ENCODE measurements at places on chromosomes 2 and 18.

GRCh38 chr2:157233506-157233905, 24.0 kb upstream of the GALNT5 start:
- DNase-seq = no peak

GRCh38 chr2:3451926-3452671, 67.2 kb downstream of the ADI1 start:
- no peak for DNase-seq

GRCh38 chr2:226792155-226792881, 7.3 kb downstream of the IRS1 start:
- DNase-seq = no peak

DNA sequence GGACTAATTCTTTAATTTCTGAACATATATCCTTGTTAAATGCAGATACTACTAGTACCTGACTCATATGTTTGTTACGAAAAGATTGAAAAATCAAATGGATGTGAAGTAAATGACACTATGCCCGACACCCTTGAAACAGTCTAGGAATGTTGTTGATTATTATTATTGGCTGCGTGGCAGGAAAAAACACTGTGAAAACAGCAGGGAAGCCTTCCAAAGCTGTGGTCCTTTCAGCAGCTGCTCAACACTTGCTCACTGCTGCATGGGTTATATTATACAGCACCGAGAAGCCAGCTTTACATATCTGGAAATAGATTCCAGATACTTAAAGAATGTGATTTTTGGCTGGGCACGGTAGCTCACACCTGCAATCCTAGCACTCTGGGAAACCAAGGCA, 26.5 kb downstream of the CRYGD start:
- DNase-seq = no peak

- DNase-seq = no peak
These were observed at the start of gene UGT1A6 for GRCh38 chr2:233692648-233693047. Gene UGT1A6 (plus strand): TSS chr2:233692890. CDS start chr2:233693005, 115 bp downstream.

DNA sequence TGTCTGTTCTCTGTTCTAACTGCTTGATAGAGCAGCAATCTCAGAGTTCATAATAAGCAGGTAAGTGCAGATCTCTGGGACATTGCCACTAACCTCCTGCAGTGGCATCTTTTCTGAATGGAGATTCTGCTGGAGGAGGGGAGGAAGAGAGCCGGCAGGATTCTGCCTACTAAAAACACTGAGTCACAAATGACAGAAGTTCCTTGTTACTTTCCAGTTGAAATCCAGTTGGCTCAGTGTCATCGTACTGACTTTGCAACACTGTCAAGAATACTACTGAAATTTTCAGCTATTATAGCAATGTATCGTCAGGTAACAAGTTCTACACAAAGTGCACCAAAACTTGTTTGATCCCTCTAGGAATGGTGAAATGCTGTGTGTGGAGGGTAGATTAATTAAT, 79.6 kb upstream of the ST6GAL2 start:
- DNase-seq = no peak

GRCh38 chr2:226800941-226801784, 1.5 kb upstream of the IRS1 start:
- DNase-seq = peak; percentile 82

- no peak for DNase-seq
These were observed 1139.6 kb upstream of the FAM98A start for GRCh38 chr2:34738691-34739090.

- DNase-seq = no peak
These were observed 222.0 kb downstream of the ZNF516 start for GRCh38 chr18:76273036-76273545.

DNA sequence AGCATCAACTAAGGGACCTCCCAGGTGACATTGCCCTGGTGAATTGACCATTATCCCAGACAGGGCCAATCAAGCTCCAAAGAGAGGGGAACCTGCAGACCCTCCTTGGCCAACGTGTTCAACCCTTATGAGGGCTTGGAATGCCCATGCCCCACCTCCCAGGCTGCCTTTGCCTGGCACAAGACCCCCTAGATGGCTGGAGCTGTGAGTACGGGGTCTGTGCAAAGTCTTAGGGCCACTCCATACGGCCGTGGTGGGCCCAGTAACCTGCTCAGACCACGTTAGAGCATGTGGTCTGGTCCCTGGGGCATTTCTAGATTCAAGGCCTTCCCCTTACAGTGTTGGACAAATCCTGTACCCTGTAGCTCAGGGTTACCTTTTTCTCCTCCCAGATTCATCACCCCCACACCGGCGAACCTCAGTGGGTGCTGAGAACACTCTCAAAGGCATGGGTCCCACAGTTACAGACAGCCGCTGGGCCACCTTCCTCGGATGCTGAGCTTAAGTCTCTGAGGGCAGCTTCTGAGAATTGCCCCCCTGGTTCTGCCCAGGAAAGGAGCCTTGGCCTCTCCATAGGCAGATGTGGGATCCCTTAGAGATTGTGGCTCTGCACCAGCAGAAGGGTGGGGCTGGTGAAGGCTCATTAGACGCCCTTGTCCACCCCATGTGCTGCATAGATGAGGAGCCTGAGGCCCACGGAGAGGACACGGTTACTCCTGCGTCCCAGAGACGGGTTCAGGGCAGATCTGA, 18.3 kb upstream of the KCNK3 start:
- DNase-seq = no peak

DNA sequence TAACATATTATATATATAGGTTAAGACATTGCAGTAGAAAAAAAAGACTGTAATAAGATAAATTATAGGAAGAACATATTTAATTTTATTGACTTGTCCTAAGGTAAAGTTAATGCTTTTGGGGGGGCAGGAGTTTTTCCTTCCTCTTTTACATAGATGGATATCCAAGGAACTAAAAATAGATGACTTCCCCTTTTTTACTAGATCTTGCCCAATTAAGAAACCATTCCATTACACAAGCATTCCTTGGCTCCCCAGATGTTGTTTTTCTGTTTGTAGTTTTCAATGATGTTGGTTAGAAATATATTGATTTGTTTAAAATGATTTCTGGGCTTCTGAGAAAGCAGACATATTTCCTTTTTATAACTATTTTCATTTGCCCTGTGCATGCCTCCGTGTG, 22.4 kb upstream of the PMAIP1 start:
- no peak for DNase-seq

DNA sequence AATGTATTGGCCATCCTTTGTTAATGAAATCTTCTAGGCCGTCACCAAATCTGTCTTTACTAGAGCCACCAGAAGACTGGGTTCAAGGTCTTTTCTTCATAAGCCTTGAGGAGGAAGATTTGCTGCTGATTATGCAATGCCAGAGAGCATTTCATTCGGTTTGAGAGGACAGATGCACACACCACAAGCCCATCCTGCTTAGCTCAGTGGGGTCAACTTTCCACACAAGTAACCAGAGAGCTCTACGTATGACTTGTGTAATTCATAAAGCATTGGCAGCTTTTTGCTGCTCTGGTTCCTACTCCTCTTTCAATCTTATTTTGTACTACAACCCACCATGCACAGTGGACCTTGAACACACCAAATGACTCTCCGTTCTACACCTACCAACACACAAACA, 106.9 kb downstream of the OSR1 start:
- no peak for DNase-seq

DNA sequence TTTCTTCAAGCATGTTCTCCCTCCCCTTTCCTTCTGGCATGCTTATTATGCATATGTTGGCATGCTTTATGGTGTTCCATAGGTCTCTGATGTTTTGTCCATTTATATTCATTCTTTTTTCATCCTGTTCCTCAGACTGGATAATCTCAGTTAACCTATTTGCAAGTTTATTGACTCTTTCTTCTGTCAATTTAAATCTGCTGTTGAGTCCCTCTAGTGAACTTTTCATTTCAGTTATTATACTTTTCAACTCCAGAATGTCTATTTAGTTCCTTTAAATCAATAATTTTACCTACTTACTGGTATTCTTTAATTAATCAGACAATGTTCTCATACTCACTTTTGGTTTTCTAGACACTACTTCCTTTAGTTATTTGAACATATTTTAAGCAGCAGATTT, 101.2 kb downstream of the GALNT14 start:
- DNase-seq = no peak

- DNase-seq = no peak
These were observed 208.8 kb downstream of the LDLRAD4 start for GRCh38 chr18:13427354-13427753.

DNA sequence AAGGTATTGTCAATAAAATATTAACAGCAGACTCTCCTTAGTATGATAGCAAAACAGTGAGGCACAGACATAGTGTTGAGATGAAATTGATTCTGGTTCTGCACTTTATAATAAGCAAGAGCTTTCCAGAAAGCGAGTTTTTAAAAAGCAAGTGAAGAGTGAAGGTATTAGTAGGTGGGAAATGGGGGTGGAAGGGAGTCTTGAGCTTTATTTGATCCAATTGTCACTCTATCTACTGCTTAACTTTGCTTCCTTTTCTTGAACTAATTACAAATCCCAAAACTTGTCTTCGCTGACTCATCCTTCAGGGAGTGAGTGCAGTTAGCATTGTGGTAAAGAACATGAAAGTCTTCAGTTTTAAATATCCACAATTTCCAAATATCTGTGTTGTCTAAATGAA, 120.6 kb upstream of the BOD1L2 start:
- DNase-seq = no peak

DNA sequence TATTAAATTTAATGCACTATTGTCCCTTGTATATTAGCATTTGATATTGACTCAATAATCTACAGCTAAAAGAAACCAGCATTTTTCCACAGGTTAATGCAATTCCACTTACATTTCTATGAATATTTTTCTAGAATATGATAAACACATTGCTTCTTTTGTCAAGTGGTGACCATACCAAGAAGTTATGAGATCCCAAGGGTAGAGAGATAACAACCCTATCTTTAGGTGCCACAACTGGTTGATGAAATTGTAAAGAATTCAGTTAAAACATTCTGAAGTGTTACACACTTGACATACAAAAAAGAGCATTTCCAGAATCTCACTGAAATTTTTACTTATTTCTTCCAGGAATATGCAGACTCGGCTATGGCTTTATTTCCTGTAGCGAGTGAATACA, 56.0 kb downstream of the ABCG8 start:
- DNase-seq = no peak

DNA sequence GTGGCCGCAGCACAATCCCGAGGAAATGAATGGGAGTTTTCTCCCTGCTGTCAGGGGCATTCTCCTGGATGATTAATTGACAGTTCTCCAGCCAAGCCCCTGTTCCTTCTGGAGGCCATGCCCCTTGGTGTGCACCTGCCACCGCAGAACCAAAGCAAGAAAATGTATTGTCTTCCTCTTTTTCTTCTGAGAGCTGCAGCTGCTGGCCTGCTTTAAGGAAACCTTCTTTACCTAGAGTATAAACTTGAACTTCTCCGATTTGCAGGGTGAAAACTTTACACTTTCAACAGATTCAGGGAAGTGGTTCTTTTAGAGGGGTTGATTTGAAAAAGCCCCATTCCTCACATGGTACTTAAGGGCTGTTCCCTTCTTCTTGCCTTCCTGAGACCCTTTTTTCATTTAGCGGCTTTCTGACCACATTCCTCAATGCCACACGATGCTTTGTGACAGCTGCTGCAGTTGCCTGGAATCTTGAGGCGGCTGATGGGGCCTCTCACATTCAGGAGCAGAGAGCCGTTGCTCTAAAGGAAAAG, 402.8 kb downstream of the TXNL1 start:
- DNase-seq = no peak

DNA sequence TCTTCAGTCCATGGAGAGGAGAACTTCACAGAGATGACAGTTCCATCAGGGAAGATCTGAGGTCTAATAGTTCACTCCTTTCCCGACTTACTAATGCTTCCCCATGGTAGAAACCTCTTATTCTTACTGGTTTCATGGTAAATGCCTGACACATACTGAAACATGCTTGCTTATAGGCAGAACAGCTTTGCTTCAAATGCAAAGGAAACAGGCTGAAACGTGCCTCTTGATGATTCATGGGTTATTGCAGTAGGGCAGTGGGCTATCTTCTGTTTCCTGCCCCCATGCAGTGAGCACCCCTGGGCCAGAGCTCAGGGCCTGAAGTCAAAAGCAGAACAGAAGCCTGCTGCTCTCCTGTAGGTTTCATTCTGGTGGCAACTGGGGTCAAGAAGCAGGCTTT, 223.5 kb downstream of the RDH14 start:
- no peak for DNase-seq

DNA sequence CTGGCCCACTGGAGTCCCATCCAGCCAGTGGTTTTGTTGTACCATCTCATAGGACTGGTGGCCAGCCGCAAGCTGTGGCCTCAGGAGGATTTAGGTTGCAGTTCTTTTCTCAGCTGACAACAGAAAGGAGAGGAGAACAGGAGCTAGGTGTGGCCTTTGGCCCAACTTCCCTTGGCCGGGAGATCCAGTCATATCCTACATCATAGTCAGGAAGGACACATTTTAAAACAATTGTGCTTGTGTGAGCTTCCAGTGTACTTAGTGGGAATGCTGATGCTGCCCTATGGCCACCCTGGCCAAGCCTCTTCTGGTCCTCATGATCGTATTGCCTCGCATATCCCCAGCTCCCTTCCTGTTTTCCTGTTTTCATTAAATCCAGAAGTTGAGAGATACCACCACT, 98.1 kb downstream of the WDSUB1 start:
- no peak for DNase-seq

DNA sequence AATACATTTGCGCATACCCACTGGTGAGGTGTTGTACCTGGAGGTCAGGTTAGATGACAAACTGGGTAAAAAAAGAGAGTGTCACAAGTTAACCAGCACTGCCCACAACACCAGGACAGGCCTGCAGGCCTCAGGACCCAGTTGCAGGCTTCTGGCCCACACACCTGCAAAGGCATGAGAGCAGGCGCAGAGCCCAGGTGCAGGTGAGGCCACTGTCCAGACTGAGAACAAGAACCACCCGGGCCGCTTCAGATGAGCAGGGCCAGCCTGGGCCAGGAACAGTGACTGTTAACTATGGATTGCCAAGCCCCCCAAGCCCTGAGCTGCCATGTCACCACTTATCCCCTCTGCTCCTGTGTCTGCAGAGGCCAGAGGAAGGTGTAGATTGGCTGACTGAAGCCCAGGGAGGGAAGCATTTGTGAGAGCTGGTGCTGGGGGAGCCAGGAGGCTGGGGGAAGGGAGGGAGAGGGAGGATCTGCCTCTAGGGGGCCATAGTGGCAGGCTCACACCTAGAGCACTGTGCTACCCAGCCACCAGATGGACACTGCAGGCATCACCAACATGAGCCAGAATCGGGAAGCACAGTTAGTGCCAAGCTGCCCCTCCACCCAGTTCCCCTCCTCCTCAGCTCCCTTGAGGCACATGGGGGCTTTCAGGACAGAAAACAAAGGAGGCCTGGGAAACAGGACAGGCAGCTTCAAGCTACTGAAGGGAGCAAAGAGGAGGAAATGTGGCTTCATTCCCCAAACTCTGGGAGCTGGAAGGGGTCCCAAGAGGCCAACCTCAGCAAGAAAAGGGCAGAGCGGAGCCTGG, 35.4 kb downstream of the SFXN5 start:
- no peak for DNase-seq

- no peak for DNase-seq
These were observed 54.7 kb downstream of the SERPINB7 start for GRCh38 chr18:63829886-63830285.

GRCh38 chr18:25518716-25519053, 166.7 kb upstream of the ZNF521 start:
- no peak for DNase-seq

DNA sequence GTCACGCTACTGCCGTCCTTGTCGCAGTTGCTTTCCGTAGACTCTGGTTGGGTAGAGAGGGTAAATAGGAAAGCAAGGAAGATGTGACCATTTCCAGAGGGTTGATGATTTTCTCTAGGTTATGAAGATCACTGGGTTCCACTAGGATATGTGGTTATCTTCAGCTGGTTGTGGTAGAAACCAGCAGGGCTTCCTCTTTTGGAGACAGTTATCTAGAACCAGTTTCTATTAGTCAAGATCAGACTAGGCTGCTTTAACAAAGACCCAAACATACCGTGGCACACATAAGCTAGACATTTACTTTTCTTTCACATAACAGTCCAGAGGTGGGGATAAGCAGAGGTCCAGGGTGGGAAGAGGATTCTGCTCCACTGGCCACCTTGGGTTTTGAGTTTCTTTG, 59.6 kb downstream of the FASTKD2 start:
- DNase-seq = no peak
